ENCODE measurements at places on chromosomes 5 and 9.

DNA sequence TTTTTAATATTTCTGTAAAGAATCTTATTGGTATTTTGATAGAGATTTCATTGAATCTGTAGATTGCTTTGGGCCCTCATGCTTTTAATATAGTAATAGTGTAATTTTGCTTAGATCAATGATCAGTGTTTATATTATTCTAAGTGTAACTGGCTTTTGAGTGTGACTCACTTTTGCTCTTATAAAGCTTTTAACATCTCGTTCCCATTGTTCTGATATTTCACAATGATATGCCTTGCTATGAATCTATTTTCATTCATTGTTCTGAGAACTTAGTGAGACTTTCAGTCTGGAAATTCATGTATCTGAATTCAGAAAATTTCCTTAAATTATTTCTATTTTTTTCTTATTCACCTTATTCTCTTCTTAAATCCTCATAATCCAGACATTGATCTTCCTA, 13.5 kb upstream of the MAMDC2 start:
- no peak for DNase-seq

GRCh38 chr9:127508901-127509260, 57.6 kb downstream of the LRSAM1 start:
- no peak for DNase-seq

DNA sequence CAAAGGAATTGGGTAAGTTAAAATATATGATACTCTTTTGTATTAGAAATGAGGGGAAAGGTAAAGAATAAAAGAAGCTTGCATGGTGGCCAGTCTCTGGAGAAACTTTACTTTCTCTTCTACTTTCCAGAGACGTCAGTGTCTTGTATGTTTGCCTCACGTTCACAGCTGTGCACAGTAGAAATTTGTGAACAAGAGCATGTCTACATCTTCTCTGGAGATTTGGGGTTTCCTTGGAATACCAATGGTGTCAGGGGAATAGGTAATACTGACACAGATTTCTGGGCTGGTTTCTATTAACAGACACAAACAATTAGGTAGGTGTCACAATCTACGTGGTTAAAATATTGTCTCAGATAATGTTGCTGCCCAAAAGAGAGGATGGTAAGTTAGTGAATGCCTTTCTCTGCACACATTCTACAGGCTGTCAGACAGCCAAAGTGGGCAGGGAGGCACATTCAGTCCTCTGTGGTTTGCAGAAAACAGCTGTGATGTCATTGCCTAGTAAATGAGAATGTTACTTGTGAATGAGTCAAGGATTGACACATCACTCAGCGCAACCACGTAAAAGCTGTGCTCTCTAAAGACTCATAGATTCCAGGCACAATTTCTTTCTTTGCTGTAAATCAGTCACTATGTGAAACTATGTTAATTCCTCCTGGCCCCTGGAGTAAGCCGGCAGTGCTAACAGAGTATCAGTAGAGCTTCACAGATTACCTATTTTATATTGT, 397.1 kb downstream of the MAN2A1 start:
- DNase-seq: no peak

DNA sequence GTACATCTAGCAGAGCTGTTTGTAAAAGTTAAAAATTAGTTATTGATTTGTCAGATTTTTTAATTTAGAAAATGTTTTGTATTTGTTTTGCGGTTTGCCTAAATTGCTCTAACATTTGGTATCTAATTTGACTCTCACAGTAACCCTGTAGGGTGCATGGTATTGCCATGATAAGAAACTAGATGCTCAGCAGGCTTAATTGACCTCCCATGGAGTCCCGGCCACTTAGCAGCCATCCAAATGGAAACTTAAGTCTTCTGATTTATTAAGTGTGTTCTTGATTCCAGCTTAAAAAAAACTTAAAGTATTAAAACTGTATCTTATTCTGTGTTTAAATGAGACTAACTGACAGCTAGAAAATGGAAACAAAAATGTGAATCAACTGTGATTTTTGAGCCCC, 54.5 kb downstream of the CAST start:
- no peak for DNase-seq

- no peak for DNase-seq
Measured at GRCh38 chr9:99425923-99426842, 204.1 kb downstream of the SEC61B start.

- no peak for DNase-seq
Measured at GRCh38 chr9:33116860-33117259, 40.4 kb upstream of the SMU1 start.

DNA sequence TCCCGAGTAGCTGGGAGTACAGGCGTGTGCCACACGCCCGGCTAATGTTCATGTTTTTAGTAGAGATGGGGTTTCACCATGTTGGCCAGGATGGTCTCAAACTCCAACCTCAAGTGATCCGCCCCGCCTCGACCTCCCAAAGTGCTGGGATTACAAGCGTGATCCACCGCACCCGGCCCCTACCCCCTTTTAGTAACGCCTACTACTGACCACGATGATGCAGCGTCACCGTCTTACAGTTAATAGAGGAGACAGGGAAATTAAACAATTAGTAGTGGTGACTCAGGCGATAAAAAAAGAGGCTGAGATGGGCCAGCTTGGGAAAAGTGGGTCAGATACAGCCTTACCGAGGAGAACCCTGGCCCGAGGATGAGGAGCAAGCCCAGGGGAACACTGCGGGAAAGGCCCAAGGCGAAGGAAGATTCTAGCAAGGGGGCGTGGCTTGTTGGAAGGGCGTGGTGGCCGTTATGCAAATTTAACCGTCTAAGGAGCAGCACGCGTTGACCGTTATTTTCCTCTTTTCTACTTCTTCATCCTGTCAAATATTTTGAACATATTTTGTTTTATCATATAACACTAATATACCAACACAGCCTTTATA, 1.6 kb upstream of the SETX start:
- DNase-seq: no peak

DNA sequence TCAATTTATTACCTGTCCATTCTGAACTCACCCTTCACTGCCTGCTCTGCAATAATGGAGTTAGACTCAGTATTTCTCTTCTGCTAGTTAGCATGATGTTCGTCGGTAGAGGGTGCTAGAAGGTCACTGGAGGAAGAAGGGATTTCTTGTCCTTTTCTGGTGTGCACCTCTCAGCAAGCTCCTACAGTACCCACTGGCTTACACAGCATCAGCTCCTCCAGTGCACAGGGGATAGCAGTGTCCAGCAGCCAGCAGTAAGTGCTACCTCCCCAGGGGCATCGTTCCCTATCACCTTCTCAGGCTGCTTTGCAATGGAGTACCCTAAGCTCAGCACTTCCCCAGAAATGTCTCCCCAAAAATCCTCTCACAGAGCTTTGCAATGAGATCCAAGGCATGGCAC, 45.9 kb upstream of the APC start:
- no peak for DNase-seq

- no peak for DNase-seq
Measured at GRCh38 chr9:70262948-70263347, 4.2 kb downstream of the SMC5 start.

DNA sequence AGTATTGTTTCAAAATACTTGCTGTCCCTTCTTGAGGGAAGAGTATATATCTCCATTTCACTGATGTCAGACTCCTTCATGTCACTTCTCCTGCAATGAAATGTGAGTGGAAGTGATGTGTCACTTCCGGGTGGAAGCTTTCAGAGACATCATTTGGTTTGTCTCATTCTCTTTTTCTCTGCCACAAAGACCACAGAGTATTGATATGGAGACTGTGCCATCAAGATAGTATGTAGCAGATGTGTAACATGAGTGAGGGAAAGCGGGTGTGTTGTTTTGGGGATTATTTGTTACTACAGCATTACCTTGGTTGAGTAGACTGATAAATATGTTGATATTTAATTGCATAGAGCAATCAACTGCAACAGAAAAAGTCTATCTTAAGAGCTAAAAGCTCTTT, 169.8 kb downstream of the FBXL7 start:
- no peak for DNase-seq

- DNase-seq: no peak
Measured at GRCh38 chr5:95993266-95993665, 31.6 kb upstream of the ELL2 start.

GRCh38 chr5:167861129-167861927, 430.1 kb upstream of the WWC1 start:
- no peak for DNase-seq

- no peak for DNase-seq
Measured at GRCh38 chr9:115117999-115118878, at the start of gene TNC. TNC (minus strand) TSS chr9:115118157; CDS start chr9:115091018, 27,139 bp downstream.

DNA sequence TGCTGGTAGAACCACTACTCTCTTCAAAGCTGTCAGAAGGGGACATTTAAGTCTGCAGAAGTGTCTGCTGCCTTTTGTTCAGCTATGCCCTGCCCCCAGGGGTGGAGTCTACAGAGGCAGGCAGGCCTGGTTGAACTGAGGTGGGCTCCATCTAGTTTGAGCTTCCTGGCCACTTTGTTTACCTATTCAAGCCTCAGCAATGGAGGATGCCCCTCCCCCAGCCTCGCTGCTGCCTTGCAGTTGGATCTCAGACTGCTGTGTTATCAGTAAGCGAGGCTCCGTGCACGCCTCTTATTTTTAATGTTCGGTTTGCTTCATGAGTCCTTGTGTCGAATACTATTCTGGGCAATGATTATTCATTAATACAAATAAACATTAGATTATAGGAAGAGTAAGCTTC, 3.1 kb upstream of the SLC27A6 start:
- DNase-seq: no peak

DNA sequence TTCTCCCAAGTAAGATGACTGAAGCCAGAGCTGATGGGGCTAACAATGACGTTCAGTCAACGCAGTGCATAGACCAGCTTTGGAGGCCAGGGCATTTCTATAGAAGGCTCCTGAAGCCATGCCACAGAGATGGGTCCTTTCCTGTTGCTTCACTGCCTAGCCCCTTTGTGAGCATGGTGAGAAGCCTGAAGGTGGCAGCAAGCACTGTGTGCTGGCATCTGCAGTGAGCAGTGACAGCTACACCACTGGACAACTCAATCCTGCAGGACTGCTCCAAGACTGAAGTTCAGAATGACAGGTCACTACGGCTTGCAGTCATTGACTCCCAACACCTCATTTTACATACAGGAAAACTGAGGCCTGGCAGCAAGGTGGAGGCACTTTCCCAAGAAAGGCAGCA, 229.0 kb downstream of the TSSK1B start:
- no peak for DNase-seq
